ENCODE measurements at places on chromosomes 5 and 9.

GRCh38 chr9:71349218-71349617, 227.8 kb upstream of the TRPM3 start:
- DNase-seq: no peak

DNA sequence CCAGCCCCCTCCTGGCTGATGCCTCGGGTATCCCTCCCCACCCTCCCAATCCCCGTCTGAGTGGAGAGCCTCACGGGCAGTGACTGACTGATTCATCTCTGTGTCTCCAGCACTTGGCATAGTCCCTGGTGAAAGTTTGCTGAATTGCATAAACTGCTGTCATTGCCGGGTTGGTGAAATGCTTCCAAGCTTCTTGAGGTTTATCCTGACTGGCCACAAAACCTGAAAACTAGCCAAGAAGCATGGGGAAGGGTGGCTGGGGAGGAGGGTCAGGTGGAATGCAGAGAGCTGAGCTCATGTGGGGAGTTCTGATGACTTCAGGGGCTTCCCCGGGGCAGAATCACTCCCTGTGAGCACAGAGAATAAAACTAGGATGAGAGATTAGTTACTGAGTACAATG, 56.9 kb upstream of the GGTA1 start:
- DNase-seq: no peak

- no peak for DNase-seq
Measured at GRCh38 chr5:33929925-33930690, 6.1 kb upstream of the RXFP3 start.

- no peak for DNase-seq
Measured at GRCh38 chr9:94923326-94924089, 197.0 kb downstream of the AOPEP start.

GRCh38 chr5:150397782-150398721, 14.7 kb downstream of the CD74 start:
- DNase-seq: no peak

GRCh38 chr9:136052991-136053756, 41.9 kb downstream of the NACC2 start:
- no peak for DNase-seq

All from activated CD8-positive, alpha-beta memory T cell treated with anti-CD3 and anti-CD28 coated beads for 4 hours (primary cell).